HEK293T (cell line): ENCODE measurements at places on chromosomes 6 and 20.

DNA sequence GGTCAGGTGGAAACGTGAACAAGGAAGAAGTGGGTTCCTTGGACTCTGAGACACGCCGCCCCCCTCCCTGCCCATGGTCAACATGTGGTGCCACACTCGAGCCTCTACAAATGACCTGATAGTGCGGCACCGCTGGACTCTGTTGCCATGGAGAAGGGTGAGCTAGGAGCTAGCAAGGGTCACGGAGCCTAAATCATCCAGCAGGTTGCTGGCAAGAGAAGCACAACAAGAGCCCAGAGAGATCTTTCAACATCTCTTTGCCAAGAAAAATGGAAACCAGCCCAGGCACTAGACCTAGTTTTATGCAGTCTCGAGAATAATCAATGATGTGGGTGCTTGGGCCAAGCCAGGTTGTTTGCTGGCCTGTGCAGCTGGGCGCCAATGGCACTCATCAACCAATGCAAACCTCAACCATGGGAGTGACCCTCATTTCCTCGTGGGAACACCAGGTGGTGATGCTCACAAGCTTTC, 69.5 kb downstream of the NOL4L start:
- DNase-seq = no peak

DNA sequence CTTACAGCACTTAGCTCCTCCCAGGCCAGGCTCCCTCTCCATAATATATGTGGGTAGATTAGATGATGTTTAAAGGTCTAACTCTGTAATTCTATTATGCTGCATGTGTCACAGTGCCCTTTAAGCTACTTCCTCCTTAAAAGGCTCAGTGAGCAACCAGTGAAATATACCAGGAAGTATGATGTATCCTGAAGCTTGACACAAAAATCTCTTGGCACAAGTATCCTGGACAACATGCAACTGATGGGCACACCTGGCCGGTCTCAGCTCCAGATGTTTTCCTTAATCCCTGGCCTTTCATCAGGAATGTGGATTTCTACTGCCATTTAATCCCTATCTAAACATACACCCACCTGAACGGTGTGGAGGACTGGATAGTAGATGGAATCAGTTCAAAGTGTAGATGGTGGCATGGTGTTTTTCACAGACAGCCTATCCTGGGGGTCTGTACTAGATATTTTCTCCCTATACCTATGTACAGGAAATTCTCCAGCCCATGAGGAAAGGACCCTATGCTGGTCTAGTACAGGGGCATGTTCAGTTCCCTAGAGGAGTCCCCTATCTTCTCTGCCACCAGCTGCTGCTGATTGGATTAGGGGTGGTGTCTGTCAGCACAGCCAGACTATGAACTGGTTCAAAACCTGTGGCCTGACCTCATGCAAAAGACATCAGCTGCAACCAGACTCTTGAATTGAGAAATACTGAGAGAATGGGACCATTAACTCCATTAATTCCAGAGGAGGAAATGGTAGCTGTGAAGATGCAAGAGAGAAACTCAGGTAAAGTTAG, 59.4 kb upstream of the CITED2 start:
- no peak for DNase-seq

- no peak for DNase-seq
These were observed 73.3 kb upstream of the NXT1 start for GRCh38 chr20:23277316-23277715.

- DNase-seq = no peak
These were observed 160.6 kb downstream of the TMEM200A start for GRCh38 chr6:130526466-130526865.

DNA sequence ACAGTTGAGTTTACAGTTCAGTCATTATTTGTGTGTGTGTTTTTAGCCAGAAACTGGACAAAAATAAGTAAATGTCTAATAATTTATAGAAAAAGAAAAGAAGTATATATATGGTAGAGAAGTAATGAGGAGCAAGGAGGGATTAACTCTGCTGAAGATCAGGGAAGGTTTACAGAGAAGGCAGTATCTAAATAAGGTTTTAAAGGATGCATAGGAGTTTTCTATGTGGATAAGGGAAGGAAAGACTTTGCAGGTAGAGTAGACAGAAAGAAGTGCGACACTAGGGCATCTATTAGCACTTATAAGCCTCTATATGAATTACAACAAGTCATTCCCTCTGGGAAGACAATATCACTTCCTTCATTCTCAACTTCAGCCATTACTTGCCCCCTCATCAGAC, 34.3 kb downstream of the ISM1 start:
- no peak for DNase-seq
